ENCODE measurements at places on chromosomes 13 and 19.
A peak's percentile ranks its signal among the peaks of the same experiment; 100 is the strongest.

GRCh38 chr19:19134687-19135158 lies 3.6 kb downstream of the TMEM161A start:
- no peak overlapping the region for H3K4me3 ChIP-seq
- H3K27ac ChIP-seq, result no peak overlapping the region
- no peak for DNase-seq
- no peaks in the 10 kb centered on the region for H3K27me3 ChIP-seq

DNA sequence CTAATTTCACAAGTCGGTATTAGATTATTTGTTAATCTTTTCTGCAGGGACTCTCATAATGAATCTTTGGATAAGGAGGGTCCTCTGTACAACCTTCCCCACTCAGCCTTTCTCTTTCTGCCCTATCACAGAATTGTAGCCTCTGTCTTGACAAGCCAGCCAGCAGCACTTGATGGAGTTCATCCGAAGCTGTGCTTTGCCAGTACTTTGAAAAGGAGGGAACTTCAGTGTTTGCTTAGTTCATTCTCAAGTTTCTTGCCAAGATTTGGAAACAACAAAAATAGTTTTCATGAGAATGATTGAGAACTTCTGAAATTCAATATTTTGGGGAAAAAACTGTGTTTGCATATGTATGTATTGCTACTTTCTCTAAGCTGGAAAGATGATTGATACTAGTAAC lies 69.3 kb upstream of the HMGB1 start:
- no peak overlapping the region for H3K4me3 ChIP-seq
- H3K36me3 ChIP-seq, result no peaks in the 10 kb centered on the region
- no peak for DNase-seq
- no peaks in the 10 kb centered on the region for H3K4me1 ChIP-seq
- H3K27me3 ChIP-seq, result no peaks in the 10 kb centered on the region

GRCh38 chr13:111411919-111412650 lies 91.6 kb downstream of the TEX29 start:
- no peak for DNase-seq
- H3K27me3 ChIP-seq, result peaks cover 83% of the 10 kb centered on the region
- H3K4me3 ChIP-seq, result no peak overlapping the region
- no peaks in the 10 kb centered on the region for H3K4me1 ChIP-seq

- H3K4me1 ChIP-seq, result no peaks in the 10 kb centered on the region
- no peaks in the 10 kb centered on the region for H3K27me3 ChIP-seq
- H3K27ac ChIP-seq, result no peak overlapping the region
- no peak overlapping the region for H3K4me3 ChIP-seq
- DNase-seq, result peak; percentile 17
Observed at GRCh38 chr13:89577301-89577700, 1770.2 kb upstream of the MIR17HG start.

DNA sequence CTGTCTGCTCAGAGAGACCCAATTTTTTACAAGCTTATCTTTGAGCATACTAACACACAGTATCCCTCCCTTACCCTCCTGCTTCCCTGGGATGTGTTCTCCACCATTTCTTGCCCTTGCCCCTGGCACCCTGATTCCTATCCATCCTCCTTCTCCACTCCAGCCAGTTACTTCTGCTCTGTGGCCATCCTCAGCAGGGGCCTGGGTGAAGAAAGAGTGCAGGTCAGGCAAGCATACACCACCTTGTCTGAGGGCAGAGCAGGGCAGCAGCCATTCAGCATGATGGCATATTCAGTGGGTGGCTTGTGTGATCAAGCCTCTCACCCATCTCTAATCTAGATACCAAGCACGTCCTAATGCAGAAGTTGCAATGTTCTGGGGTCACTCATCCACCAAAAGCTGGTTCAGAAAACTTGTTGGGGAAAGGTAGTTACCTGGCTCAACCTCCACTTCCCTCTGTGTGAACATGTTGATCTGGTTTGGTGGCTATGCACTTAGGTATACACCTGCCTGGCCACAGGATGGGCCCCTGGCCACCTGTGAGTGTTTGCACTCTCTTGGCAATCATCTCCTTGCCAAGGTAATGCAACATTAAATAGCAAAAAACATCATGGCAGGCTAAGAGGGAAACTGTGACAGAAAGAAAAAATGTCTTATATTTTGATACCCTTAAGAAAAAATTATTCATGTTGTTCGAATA lies 900.3 kb upstream of the MIR17HG start:
- no peak for DNase-seq
- no peaks in the 10 kb centered on the region for H3K27me3 ChIP-seq
- no peak overlapping the region for H3K27ac ChIP-seq
- H3K4me1 ChIP-seq, result no peaks in the 10 kb centered on the region
- no peaks in the 10 kb centered on the region for H3K36me3 ChIP-seq
- H3K4me3 ChIP-seq, result no peak overlapping the region

GRCh38 chr19:13146763-13147563 lies 3.2 kb downstream of the STX10 start:
- peak; percentile 36 for DNase-seq
- H3K4me3 ChIP-seq, result no peak overlapping the region
- H3K27ac ChIP-seq, result no peak overlapping the region
- peaks cover 3% of the 10 kb centered on the region for H3K4me1 ChIP-seq
- peaks cover 11% of the 10 kb centered on the region for H3K36me3 ChIP-seq

DNA sequence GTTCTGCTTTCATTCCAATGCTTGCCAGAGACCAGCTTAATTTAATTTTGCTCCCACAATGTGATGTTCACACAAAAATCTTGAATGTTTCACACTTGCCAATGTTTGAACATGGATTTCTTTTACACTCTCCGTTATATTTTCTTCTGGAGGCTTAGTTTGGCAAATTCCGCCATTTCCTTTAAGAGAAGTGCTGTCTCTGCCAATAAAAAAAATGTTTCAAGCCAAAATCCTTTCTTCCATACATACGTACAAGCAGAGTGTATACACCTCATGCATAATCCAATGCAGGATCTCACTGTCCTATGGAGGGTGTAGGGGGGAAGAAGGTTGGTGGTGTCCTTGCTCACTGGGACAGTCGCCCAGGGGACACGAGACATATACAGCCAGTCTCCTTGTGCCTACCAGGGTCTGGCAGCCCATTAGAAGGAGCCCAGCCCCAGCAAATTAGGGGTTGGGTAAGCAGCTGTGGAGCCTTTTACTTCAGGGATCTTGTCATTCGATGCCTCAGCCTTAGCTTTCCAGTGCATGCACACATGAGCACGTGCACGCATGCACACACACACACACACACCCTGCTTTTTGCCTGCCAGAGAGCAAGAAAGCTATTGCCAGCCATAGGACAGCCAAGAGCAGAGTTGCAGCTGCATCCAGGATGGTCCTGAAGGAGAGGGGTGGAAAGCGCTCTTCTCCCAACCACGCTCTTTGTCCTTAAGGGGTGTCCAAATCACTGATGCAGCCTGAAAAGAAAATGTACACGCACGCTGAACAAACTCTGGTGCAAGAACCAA lies 208.3 kb downstream of the FOXO1 start:
- no peak for DNase-seq
- H3K4me3 ChIP-seq, result no peak overlapping the region
- H3K4me1 ChIP-seq, result no peaks in the 10 kb centered on the region
- no peaks in the 10 kb centered on the region for H3K27me3 ChIP-seq

DNA sequence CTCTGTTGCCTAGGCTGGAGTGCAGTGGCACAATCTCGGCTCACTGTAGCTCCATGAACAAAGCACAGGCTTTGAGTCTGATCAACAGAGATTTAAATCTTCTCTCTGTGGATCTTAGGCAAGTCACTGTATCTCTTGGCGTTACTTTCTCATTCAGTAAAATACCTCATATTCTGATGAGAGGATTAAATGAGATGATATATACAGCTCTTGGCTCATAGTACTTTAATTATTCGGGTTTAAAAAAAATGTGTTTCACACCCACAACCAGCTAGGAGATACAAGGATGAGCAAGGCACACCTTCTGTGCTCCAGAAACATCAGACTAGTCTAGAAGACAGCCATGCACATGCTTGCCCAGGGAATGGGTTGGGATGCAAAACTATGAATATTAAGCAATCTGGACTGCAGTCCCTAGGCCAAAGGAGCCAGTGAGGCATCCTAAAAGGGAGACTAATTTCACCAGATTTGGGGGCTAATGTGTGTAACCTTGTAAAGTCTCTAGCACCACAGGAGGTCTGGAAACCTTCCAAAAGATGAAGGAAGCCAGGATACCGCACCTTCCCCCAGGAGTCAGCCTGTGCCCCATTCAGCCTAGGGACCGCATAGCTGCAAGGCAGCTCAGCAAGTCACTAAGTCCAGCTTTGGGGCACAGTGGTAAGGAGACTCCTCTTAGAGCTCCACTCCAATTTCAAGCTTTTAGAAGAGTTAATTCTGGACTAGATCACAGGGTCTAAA lies 2.5 kb downstream of the VPS36 start:
- peak; percentile 41 for DNase-seq
- H3K4me1 ChIP-seq, result peaks cover 13% of the 10 kb centered on the region
- no peak overlapping the region for H3K27ac ChIP-seq
- peak overlapping the region; percentile 97 for H3K4me3 ChIP-seq

DNA sequence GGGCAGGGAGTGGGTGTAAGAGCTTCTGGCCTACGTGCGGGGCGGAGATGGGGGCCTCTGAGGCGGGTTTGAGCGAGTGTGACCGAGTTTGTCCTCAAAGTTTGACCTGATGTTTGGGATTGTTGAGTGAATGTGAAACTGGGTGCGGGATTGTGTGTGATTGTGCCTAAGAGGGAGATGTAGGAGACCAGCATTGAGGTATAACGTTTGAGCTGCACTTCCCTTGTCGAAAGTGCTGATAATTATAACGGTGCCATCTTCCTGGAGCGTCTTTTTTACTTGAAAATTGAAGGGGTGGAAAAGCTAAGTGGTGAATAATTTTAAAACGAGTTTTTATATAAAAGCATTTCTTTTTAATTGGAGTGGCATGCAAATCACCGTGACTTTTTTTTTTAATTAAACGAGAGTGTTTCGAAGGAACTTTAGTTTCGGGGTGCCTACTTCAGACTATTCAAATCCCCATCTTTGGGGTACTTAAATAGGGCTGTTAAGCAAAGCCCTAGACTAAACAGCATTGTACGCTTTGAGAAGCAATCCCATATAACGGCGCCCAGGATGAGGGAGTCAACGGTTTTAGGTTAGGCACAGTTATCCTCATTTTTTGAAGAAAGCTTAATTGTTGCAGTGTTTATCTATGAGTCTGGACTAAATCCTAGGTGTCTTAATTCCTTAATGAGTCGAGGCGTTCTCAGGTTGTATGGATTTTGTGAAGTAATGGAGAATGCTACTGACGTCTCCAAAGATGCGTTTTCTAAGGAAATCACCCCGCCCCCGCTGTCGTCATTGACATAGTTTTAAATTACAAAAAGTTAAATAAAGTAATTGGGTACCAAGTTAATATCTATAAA lies 594 bp downstream of the ZNF146 start:
- peaks cover 14% of the 10 kb centered on the region for H3K36me3 ChIP-seq
- DNase-seq, result peak; percentile 45
- H3K27me3 ChIP-seq, result no peaks in the 10 kb centered on the region
- peak overlapping the region; percentile 91 for H3K27ac ChIP-seq

GRCh38 chr13:30830638-30830965 lies 75.5 kb upstream of the MEDAG start:
- no peaks in the 10 kb centered on the region for H3K36me3 ChIP-seq
- no peak overlapping the region for H3K27ac ChIP-seq
- H3K4me1 ChIP-seq, result peaks cover 6% of the 10 kb centered on the region
- DNase-seq, result no peak
- no peak overlapping the region for H3K4me3 ChIP-seq

DNA sequence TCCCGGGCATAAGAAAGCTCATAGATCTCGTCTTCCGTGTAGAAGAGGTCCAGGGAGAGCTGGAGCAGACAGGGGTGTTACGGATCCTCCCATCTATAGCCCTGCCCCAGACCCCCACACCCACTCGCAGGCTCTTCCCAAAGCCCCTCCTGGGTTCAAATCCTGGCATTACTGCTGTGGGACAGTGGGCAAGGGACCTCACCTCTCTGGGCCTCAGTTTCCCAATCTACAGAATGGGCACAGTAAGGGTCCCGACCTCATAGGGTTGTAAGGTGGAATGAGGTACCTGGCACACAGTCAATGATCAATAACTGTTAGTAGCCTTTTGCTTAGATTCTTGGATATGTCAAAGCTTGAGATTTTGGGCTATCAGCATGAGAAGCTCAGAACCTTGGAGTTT lies 10.5 kb downstream of the FAM98C start:
- H3K27ac ChIP-seq, result no peak overlapping the region
- DNase-seq, result no peak
- no peaks in the 10 kb centered on the region for H3K27me3 ChIP-seq
- H3K36me3 ChIP-seq, result no peaks in the 10 kb centered on the region

GRCh38 chr13:48783695-48784230 lies 130.0 kb downstream of the CYSLTR2 start:
- no peak overlapping the region for H3K4me3 ChIP-seq
- no peak for DNase-seq
- H3K4me1 ChIP-seq, result no peaks in the 10 kb centered on the region
- no peak overlapping the region for H3K27ac ChIP-seq

DNA sequence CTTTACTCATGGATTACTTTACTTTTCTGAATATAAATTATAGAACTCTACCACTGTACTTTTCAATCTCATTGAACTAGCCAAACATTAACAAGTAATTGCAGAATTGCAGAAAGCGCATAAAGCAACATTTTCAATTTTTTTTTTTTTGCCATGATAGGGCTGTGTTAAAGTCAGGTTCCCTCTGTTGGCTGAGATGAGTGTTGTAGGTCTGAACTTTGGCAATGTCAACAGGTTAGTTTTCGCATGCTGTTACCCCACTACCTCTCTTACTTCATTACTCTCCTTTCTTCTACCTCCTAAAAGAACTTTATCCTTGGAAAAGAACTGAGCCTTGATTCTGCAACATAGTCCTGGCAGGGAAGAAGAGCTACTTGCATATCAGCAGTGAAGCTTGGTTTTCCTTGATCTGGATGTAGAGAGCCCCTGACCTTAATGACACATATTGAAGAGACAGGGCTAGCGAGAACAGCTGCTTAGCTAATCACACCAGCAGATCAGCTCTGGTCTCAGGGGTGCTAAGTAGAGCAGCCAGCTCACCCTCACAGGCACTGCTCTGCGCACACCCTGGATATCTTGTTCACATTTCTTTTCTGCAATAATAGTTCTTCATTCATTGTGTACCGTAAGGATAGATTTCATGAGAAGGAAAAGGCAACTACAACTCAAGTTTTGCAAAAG lies 119.5 kb downstream of the FLT1 start:
- no peaks in the 10 kb centered on the region for H3K4me1 ChIP-seq
- no peak overlapping the region for H3K27ac ChIP-seq
- H3K4me3 ChIP-seq, result no peak overlapping the region
- H3K27me3 ChIP-seq, result no peaks in the 10 kb centered on the region
